ENCODE measurements at places on chromosomes 1 and 21. TPM values are rescaled to one million over a fixed set of nuclear protein-coding genes. Genes with fewer than 3 reads are reported as not detected.

DNA sequence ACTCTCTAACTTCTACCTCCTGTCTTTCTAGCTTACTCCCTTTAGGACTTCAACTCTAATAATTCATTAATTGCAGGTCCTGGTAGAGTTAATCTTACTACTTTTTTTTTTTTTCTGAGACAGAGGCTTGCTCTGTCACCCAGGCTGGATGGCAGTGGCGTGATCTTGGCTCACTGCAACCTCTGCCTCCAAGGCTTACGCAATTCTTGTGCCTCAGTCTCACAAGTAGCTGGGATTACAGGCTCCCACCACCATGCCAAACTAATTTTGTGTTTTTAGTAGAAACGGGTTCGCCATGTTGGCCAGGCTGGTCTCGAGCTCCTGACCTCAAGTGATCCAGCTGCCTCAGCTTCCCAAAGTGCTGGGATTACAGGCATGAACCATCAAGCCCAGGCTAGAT lies 15.7 kb downstream of the BTBD8 start:
- H3K4me1 ChIP-seq, result no peaks in the 10 kb centered on the region
- H3K27ac ChIP-seq, result no peak overlapping the region
- ATAC-seq, result no peak
- H3K27me3 ChIP-seq, result no peaks in the 10 kb centered on the region

DNA sequence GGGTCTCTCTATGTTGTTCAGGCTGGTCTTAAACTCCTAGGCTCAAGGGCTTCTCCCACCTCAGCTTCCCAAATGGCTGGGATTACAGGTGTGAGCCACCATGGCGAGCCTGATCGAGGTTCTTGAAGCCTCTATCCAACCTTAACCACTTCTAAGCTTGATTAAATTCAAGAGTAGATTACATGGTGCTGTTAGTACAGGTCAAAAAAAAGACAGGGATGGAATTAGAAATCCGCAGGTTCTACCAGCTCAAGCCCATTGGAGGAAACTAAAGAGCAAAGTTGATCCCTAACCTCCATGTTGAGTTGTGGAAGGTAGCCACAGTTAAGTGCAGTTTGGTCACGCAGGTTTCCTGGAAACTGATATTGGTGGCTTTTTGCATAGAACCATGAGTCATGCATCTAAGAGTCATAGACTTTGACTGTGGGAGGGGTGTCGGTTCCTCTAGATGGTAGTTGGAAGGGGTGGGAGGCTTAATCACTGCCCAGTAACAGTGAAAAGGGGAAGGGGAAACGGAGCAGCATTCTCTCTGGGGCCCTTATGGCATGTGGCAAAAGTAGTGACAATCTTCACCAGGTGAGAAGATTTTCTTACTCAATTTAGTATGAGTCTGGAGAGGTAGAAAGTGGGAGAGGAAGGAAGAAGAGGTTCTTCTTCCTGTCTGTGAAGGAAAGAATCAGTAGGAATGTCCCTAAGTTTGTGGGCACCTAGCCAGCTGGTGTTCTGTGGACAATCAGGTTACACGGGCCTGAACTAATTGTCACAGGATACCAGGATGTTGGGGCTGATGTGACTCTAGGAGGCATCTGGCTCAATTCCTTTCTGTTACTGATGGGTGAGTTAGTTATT lies 7.0 kb downstream of the CD53 start:
- no peaks in the 10 kb centered on the region for H3K27me3 ChIP-seq
- no peak overlapping the region for H3K27ac ChIP-seq
- peak; percentile 28 for ATAC-seq
- no peaks in the 10 kb centered on the region for H3K4me1 ChIP-seq
- H3K36me3 ChIP-seq, result no peaks in the 10 kb centered on the region

DNA sequence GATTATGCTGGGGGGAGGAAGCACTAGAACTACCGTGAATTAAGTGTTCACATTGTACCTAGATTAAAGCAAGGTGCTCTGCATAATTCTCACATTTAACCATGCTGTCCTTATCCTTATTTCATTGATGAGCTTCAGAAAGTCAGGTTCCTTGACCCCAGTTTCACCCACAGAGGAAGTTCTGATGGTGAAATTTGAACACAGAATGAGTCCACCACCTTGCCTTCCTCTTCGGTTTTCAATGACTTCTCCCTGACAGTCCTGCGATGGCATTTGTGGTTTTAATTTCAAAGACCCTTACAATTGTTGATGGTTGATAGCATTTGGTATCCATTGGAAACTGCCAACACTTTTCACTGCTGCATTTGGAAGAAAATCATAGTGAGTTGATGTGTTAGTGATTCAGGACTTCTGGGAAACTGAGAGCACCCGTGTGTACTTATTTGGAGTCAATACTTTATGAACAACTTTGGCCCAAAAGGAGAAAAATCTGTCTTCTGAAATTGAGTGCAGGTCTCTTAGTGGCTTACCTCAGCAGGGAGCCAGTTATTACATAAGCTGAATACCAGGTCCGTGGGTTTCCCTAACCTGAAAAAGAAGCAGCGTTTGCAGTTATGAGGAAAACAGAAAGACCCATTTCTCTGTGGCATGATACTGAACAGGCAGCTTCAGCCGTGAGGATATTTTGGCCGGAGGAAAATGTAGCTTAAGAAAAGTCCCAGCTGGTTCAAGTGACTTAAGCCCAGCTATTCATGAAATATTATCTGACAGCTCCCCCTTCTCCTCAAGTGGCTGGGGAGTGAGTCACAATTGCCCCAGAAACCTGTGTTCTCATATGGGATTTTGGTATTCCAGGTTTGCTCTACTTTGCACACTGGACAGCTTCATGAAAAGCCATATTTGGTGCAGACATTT lies 47.5 kb downstream of the ROR1 start:
- H3K4me1 ChIP-seq, result peaks cover 4% of the 10 kb centered on the region
- H3K27ac ChIP-seq, result peak overlapping the region; percentile 47
- peak; percentile 68 for ATAC-seq

DNA sequence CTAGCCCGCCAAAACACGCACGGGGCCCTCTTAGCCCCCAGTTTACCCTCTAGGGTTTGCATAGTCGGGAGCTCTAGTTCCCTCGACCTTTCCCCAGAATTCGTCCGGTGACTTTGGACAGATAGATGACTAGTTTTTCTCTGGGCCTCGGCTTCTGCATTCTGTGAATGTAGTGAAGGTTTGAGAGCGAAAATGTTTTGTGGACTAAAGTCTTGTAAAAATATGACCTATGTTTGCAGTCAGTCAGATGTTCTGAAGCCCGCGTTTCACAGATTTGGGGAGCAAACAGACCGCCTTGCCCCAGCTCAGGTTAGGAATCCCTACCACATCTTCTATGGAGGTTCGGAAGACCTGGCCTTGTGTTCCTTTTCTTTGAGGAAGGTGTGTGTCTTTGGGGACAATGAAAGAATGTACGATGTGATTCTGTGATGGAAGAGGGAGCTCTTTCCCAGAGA lies 401 bp downstream of the UQCRH start:
- ATAC-seq, result no peak
- H3K36me3 ChIP-seq, result no peaks in the 10 kb centered on the region
- peak overlapping the region; percentile 67 for H3K4me3 ChIP-seq
- no peaks in the 10 kb centered on the region for H3K27me3 ChIP-seq
- H3K4me1 ChIP-seq, result peaks cover 30% of the 10 kb centered on the region
- H3K27ac ChIP-seq, result peak overlapping the region; percentile 98

- H3K36me3 ChIP-seq, result no peaks in the 10 kb centered on the region
- no peak for ATAC-seq
- no peak overlapping the region for H3K27ac ChIP-seq
- no peaks in the 10 kb centered on the region for H3K27me3 ChIP-seq
These were observed 3.9 kb upstream of the FLG start for GRCh38 chr1:152328801-152329391.

DNA sequence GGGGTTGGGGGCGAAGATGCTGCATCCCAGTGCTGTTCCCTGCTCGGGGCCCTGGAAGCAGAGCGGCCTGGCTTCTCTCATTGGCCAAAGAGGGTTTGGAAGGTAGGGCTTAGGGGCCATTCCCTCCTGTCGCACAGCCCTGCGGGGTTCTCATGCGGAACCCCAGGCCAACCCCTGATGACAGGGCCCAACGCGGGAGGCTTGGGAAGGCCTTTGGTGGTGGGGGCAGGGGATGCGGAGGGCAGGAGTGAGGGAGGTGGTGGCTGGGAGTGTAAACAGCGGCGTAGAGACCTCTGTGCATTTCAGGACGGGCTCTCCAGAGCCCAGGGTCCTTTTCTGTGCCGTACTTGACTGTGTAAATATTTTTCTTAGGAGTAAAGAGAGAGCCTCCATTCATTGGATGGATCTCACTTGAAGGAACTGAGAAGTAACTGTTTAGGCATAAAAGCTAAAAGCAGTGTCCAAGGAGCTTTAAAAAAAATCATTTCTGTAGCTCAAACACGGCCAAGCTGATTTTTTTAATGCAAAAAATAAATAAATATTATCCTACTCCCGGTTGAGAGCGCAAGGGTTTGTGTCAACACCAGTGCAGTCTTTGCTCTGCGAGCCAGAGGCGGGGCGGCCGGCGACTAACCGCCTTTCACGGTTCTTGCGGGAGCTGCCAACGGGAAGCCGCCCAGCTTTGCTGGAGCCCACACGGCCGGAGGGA lies 169.1 kb downstream of the PRDM16 start:
- no peaks in the 10 kb centered on the region for H3K4me1 ChIP-seq
- no peak overlapping the region for H3K27ac ChIP-seq
- H3K4me3 ChIP-seq, result no peak overlapping the region
- ATAC-seq, result no peak
- H3K27me3 ChIP-seq, result peaks cover 87% of the 10 kb centered on the region
- H3K36me3 ChIP-seq, result no peaks in the 10 kb centered on the region

- no peak overlapping the region for H3K4me3 ChIP-seq
- no peak for ATAC-seq
- peaks cover 3% of the 10 kb centered on the region for H3K36me3 ChIP-seq
- peak overlapping the region; percentile 84 for H3K27ac ChIP-seq
- H3K27me3 ChIP-seq, result no peaks in the 10 kb centered on the region
These were observed 926 bp upstream of the SH3D21 start for GRCh38 chr1:36304970-36305914.

GRCh38 chr1:93317207-93317606 lies 28.5 kb upstream of the DR1 start:
- no peak overlapping the region for H3K27ac ChIP-seq
- no peaks in the 10 kb centered on the region for H3K36me3 ChIP-seq
- H3K27me3 ChIP-seq, result no peaks in the 10 kb centered on the region

DNA sequence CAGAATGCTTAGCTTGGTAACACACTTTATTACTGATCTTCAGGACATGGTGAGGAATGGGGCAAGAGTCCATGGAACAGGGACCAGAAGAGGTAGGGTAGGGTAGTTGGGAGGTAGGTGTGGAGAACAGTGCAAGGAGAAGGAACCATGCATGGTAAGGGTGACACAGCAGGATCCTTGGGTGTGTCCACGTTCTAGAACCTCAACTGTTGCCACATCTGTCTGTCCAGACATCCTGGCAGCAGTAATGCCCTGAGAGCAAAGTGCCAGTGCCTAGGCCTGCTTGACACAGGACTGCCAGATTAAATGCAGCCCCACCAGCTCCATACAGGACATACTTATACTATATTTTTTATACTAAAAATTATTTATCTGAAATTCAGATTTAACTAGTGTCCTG lies 13.9 kb downstream of the DMAP1 start:
- no peak overlapping the region for H3K4me3 ChIP-seq
- ATAC-seq, result peak; percentile 42
- no peaks in the 10 kb centered on the region for H3K27me3 ChIP-seq
- H3K36me3 ChIP-seq, result peaks cover 27% of the 10 kb centered on the region

DNA sequence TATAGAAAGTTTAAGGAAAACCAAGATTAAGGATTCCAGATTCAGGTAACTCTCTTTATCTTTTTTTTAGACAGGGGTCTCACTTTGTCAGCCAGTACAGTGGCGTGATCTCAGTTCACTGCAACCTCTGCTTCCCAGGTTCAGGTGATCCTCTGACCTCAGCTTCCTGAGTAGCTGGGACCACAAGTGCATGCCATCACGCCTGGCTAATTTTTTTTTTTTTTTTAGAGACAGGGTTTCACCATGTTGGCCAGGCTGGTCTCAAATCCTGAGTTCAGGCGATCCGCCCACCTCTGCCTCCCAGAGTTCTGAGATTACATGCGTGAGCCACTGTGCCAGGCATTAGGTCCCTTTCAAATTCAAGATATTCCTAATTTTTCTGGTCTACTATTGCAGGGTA lies 15.9 kb downstream of the LZIC start:
- no peaks in the 10 kb centered on the region for H3K27me3 ChIP-seq
- H3K4me3 ChIP-seq, result no peak overlapping the region
- H3K36me3 ChIP-seq, result no peaks in the 10 kb centered on the region
- no peaks in the 10 kb centered on the region for H3K4me1 ChIP-seq
- H3K27ac ChIP-seq, result no peak overlapping the region

GRCh38 chr1:234544087-234544579 lies 65.2 kb upstream of the TARBP1 start:
- no peaks in the 10 kb centered on the region for H3K36me3 ChIP-seq
- peak overlapping the region; percentile 95 for H3K27ac ChIP-seq
- no peak overlapping the region for H3K4me3 ChIP-seq
- peaks cover 11% of the 10 kb centered on the region for H3K4me1 ChIP-seq
- ATAC-seq, result peak; percentile 73
- H3K27me3 ChIP-seq, result no peaks in the 10 kb centered on the region

CD160 gene
- total RNA-seq, result not detected

PLEKHN1 gene
- total RNA-seq, result not detected

EVA1B gene
- 42.0 TPM for total RNA-seq

CCDC30 gene
- 1.1 TPM for total RNA-seq

FAM163A gene
- 0.67 TPM for total RNA-seq

CLCA4 gene
- total RNA-seq, result 0.50 TPM

ETV3L gene
- total RNA-seq, result not detected

Measured in gastroesophageal sphincter (tissue), 4 donors.